ENCODE measurements at places on chromosomes 6 and 20.

GRCh38 chr20:40192081-40192480 is 497.0 kb downstream of the MAFB start:
- no peak for DNase-seq

DNA sequence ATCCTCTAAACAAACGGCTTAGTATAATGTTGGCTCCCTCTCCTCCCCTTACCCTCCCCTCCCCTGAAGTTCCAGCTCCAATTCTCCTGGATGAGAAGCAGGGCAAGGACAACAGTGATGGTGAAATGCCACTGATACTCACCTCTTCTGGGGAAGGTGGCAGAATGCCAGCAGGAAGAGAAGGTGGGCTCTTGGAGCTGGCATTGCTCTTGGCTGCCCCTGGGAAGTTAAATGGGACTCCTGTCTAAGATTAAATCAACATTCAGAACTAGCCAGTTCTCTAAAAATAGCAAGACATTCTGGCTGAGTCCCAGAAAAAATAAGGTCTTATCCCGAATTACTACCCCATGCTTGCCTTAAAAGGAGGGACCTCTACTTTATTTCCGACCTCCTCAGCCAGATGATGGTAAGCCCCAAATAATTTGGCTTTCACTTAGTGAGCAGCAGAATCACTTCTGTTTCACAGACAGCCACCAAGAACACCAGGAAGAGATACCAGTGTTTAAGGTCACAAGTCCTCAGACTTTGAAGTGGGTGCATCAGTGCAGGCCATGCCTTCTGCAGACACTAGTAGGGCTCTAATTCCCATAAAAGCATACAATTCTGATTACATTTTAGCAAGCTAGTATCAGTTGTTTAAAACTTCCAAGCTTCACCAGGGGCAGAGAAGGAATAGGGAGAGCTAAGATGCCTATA is 46.0 kb upstream of the IL17A start:
- no peak for DNase-seq

- no peak for DNase-seq
Observed at GRCh38 chr6:151693366-151693765, 114.1 kb upstream of the ESR1 start.

DNA sequence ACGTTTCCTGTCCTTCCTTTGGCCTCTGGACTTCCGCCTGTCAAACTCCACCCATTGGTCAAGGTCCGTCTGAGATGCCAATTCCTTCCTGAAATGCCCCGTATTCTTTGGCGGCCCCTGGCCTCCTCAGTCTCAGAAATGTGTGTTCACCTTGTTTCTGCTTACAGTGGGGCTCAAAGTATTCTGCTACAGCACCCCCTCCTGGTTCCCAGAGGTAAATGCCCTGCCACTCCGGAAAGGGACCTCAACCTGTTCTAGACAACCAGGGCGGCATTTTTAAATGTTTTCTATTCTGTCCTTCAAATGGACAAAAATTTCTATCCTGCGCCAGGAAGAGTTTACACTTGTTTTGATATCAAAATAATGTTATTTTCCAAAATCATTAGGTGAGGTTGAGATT is 12.1 kb upstream of the PAX1 start:
- no peak for DNase-seq

DNA sequence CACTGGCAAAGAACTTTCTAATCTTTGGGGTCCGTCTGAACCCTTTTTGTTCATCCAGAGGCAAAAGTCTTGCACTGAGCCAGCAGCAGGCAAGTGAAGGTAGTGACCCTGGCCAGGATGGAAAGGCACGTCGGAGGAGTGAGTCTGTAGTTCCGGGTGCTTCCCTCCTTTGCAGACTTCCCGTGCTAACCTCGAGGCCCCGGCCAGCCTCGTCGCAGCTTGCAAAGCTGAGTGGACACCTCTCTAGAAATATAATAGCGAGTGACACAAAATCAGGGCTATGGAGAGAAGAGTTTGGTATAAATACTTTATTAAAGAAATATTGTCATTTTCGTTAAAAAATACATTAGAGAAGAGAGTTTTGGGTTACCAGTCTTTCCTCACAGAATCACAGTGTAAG is 9.9 kb downstream of the PSMG4 start:
- no peak for DNase-seq

- DNase-seq, result no peak
Observed at GRCh38 chr6:131223416-131223815, 88.1 kb downstream of the AKAP7 start.

DNA sequence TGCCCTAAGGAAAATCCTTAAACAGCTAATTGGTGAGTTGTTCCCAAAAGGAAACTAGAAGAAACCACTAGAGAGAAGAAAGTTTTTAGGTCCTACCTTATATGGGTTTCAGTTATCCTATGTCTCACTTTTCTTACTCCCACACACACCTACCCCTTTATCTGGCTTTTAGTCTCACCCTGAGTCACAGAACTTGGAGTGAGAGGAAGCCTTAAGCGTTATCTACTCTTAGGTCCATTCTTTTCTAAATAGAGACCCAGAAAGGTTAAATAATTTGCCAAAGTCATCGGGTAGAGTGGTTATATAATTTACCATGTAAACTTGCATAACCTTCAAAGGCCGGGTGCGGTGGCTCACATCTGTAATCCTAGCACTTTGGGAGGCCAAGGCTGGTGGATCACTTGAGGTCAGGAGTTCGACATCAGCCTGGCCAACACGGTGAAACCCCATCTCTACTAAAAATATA is 4.3 kb upstream of the RPP21 start:
- DNase-seq, result no peak

GRCh38 chr6:124536157-124536841 is 425.9 kb upstream of the RNF217 start:
- no peak for DNase-seq

- no peak for DNase-seq
Observed at GRCh38 chr20:42294976-42295375, 676.8 kb upstream of the CHD6 start.

DNA sequence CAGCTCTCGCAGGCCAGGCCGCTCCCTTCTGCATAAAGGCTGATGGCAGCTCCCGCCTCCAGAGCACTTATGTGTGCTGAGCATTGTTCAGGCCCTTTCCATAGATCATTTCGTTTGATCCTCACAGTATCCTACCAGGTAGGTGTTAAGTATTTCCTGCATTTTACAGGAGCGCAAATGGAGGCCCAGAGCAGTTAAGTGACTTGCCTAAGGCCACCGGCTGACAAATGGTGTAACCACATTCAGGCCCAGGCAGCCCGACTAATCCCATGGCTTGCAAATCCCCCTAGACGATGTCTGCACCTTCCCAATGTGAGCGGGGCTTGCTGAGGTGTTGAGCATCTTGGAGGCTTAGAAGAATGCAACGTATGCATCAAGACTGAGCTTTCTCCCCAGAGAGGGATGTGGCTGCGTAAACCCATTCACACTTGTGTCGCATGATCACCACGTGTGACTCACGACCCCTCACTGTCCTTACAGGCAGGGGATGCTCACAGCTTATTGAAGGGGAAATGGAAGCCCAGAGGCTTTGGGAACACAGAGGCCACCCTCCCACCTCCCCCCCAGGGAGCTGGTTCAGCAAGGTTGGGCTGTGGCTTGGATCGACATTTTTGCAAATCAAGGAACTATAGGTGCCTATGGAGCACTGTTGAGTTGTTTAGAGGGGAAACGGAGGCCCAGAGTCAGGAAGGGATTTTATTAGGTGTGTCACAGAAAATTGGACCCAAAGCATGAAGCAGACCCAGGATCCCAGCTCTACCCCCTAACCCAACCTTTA is 7.0 kb downstream of the BPIFB2 start:
- DNase-seq, result no peak

- DNase-seq, result no peak
Observed at GRCh38 chr6:16253399-16254144, 15.2 kb downstream of the GMPR start.

GRCh38 chr20:13784271-13784892 is 337 bp downstream of the ESF1 start:
- no peak for DNase-seq

DNA sequence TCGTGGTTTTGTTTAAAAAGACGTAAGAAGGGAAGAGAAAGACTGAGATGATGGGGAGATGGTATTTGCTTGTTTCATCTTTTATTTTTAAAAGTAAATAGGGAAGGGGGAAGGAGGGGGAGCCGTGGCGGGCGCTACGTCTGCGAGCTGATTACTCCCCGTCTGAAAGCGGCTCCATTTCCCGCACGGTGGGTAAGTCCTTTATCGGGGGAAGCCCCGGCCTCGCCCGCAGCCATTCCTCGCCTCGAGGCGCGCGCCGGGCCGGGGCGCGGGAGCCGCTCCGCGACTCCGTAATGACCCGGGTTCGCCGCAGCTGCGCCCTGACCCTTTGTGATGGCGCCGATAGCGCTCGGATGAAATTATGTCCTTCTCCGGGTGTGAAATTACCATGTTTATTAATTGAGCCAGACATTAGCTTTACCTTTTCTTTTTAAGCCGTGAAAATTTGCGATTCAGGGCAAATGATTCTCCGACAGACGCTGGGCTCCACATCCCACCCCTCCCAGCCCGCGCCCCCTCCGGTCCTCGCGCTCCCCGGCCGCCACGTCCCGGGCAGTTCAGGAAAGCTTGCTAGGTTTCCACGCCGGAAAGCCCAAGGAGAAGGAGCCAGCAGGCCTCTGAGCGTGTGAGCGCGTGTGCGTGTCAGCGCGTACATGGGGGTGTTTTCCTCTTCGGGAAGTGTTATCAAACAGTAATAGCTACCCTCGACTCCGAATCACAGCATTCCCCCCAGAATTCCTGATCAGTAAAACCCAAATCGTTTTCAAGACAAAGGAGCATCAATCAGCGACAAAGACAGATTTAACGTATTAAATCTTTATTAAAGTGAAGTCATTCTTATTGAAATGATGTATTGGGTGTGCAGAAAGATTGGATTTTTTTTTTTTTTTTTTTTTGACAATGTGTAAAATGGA is 30.0 kb downstream of the TFAP2A start:
- no peak for DNase-seq

DNA sequence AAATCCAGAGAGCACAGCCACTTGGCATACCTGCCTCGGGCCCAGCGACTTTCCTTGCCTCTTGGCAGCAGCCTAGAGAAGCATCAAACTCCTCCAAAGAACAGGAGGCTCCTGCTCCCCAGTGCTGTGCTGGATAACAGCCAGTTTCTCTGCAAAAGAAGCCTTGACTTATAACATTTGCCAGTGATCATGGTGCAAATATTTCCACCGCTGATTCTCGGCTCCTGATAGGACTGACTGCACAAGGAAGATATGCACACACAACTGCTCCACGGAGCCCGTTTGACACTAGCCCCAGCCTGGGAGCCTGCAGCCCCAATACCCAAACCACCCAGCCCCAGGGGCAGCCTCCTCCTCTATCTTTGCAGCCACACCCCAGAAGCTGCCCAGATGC is 17.5 kb downstream of the ACSS1 start:
- DNase-seq, result no peak

- DNase-seq, result no peak
Observed at GRCh38 chr6:69768664-69769063, 28.1 kb downstream of the LMBRD1 start.

- DNase-seq, result no peak
Observed at GRCh38 chr20:4672948-4673347, 48.8 kb upstream of the PRND start.

- no peak for DNase-seq
Observed at GRCh38 chr6:47062346-47062745, 20.2 kb upstream of the ADGRF1 start.

DNA sequence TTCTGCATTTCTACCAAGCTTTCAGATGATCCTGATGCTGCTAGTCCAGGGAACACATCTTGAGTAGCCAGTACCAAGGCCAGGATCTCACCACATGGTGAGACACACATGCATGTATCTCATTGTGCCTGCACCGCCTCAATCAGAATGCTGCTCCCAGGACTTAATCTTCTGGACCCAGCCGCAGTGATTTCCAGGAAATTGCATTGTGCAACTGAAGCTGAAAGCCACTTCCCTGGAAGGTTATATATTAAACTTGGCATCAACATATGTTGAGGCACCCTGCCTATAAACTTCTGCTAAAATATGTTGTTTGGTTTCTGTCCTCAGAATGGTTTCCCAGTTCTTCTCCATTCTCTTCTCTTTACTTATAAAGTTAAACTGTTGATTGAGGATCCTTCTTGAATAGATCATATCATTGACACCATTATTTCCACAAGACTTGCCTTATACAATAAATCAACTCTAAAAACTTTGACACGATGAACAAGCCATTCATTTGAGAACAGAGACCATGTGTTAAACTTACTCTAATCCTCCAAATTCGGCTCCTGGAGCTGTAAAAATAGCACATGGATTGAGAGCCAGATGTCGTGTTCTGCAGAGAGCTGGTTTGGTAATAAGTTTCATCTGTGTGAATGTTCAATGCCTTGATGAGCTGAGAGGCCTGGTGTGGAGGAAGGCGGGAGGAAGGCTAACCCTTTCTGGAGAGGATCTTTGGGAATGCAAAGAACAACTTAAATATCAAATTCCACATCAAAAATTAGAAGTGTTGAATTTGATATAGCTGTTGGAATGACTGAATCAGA is 65.0 kb upstream of the PCSK2 start:
- no peak for DNase-seq

- DNase-seq, result peak; percentile 68
Observed at GRCh38 chr6:29516108-29516507, 28.4 kb upstream of the MAS1L start.

- DNase-seq, result no peak
Observed at GRCh38 chr20:5770987-5771318, 20.8 kb downstream of the SHLD1 start.

DNA sequence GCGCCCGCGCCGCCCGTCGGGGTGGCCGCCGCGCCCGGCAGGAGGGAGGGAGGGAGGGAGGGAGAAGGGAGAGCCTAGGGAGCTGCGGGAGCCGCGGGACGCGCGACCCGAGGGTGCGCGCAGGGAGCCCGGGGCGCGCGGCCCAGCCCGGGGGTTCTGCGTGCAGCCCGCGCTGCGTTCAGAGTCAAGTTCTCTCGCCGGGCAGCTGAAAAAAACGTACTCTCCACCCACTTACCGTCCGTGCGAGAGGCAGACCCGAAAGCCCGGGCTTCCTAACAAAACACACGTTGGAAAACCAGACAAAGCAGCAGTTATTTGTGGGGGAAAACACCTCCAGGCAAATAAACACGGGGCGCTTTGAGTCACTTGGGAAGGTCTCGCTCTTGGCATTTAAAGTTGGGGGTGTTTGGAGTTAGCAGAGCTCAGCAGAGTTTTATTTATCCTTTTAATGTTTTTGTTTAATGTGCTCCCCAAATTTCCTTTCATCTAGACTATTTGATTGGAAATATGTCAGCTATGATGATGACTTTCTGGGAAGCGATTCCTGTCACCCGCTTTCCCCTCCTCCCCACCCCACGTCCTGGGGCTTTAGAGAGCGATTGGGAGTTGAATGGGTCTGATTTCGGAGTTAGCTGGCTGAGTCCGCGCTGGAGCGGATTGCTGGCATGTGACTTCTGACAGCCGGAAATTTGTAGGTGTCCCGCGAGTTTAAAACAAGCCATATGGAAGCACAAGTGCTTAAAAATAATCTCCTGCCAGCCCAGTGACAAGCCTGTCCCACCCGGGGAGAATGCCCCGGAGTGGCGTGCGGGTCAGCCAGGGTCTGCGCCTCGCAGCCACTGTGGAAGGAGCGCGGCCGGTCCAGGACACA is 1.1 kb downstream of the ESR1 start:
- DNase-seq, result no peak

Measured in HS-5 (cell line).